Hippocampal formation (tissue), 2 donors: ENCODE measurements at places on chromosomes 11 and 22.

DNA sequence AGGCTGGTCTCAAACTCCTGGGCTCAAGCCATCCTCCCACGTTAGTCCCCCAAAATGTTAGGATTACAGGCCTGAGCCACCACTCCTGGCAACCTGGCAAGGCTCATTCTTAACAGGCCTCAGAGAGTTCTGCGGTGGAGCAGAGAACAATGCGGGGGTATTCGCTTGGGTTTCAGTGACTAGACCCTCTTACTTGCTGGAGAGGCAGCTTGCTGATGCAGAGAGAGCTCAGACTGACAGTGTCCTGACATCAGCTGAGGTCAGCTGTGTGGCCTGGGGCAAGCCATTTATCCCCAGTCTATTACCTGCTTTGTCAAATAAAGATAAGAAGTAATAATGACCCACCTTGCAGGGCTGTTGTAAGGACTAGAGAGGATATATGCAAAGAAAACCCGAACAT lies 40.3 kb upstream of the DMC1 start:
- DNase-seq = no peak

- peak; percentile 44 for DNase-seq
Measured at GRCh38 chr11:133821776-133822175, 23.5 kb downstream of the SPATA19 start.

GRCh38 chr22:39317084-39317774 lies 2.2 kb downstream of the RPL3 start:
- DNase-seq = no peak

DNA sequence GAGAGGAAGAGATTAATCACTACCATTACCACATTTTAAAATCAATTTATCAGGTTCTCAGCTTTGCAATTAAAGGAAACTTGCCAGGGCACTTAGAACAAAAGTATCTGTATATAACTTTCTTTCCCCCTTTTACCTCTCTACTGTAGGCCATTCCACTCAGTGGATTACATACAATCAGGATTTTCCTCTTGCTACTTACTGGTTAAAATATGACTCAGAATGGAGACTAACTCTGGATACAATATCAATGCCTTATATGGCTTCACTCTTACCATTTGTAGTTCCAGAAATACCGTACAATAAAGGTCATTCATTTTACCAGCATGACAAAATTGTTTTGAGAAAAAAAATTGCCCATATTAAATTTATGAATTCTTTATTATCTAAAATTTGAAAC lies 706.8 kb downstream of the KCNA4 start:
- no peak for DNase-seq

- no peak for DNase-seq
Measured at GRCh38 chr22:22761963-22762772, 117.8 kb downstream of the GGTLC2 start.

DNA sequence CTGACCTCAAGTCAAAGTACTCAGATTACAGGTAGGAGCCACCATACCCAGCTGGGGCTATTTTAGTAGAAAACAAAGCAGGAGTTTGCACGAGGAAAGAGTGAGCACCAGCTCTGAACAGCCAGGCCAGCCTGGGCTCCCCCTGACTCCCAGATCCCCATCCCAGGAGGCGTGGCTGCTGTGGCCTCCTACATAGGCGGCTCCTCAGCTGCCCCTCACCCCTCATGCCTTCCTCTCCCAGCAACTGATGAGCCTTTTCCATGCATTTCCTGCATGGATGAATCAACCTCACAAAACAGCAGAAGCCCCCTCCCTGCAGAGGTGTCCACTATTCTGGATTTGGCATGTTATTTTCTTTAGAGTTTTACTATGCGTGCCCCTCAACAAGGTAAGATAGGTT lies 10.5 kb upstream of the FLRT1 start:
- DNase-seq = no peak

DNA sequence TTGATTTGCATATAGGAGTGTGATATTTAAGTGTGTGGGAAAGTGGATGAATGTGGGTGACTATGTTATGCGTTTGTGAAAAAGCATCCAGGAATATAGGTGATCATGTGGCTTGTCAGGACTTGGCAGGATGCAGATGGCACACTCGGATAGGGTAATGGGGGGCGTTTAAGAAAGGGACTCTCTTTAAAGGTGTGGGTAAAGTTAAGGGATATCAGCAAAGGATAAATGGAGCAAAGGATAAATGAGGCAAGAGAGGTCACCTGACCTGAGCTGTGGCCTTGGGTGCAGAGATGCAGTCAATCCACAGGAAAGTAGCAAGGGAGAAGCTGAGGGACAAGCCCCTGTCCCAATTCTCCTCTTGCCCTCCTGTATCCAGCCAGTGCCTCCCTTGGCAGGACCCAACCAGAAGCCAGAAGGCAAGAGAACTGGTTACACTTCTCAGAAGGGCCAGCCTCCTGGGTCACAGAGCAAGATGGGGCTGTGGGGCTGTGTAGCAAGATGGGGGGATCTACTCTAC lies 47.5 kb upstream of the GRAMD1B start:
- DNase-seq = no peak

DNA sequence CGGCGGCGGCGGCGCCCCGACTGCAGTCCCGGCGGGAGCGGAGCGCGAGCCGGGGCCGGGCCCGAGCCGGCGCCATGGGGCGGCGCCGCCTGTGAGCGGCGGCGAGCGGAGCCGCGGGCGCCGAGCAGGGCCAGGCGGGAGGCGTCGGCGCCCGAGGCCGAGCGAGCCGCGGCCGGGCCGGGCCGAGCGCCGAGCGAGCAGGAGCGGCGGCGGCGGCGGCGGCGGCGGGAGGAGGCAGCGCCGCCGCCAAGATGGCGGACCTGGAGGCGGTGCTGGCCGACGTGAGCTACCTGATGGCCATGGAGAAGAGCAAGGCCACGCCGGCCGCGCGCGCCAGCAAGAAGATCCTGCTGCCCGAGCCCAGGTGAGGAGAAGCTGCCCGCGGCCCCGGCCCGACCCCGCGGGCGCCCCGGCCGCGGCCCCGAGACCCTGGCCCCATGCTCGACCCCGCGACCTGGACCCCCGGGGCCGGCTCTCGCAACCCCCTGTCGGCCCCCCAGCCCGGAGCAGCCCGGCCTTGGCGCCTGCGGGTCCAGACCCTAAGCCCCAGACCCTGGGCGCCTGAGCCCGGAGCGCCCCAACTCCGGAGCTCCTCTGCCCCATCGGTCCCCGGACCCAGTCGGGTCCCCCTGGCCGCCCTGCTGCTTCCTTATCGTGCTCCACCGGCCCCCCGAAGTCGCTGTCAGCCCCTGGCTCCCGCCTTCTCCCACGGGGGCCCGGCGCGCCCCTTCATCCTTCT lies at the start of gene GRK2:
Gene GRK2 (plus strand): TSS at position 25 of the 739 bp plus-strand sequence. CDS start 227 bp downstream, at position 252.
- DNase-seq = no peak
